ENCODE measurements at places on chromosomes 6 and 20. TPM values are rescaled to one million over a fixed set of nuclear protein-coding genes. Genes with fewer than 3 reads are reported as not detected.

- no peak for DNase-seq
- no peaks in the 10 kb centered on the region for H3K36me3 ChIP-seq
- H3K27me3 ChIP-seq = no peaks in the 10 kb centered on the region
- no peak overlapping the region for H3K4me3 ChIP-seq
Observed at GRCh38 chr6:52790861-52791260, 12.8 kb downstream of the GSTA1 start.

- H3K27me3 ChIP-seq = no peaks in the 10 kb centered on the region
- no peak for DNase-seq
- no peaks in the 10 kb centered on the region for H3K36me3 ChIP-seq
- H3K27ac ChIP-seq = no peak overlapping the region
- H3K4me3 ChIP-seq = no peak overlapping the region
- no peaks in the 10 kb centered on the region for H3K4me1 ChIP-seq
Observed at GRCh38 chr6:21707524-21708319, 114.2 kb downstream of the SOX4 start.

DNA sequence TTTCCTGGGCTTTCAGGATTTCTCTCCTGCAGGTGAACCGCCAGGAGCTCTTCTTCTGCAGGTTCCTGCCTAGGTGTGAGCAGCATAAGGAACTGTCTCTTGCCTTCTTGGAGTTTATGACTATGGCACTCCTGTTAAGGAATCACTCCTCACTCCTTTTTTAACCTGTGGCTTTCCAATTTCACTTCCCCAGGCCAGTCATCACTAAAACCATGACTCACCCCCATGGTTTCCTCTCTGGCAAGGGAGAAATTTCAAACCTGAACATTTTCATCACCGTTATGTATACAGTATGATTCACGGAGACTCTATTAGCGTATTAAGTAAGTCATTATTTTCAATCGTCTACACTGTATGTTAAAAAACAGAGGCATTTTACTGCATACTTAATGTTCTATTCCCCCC is 78.2 kb upstream of the ARID1B start:
- H3K27ac ChIP-seq = no peak overlapping the region
- H3K36me3 ChIP-seq = no peaks in the 10 kb centered on the region
- no peaks in the 10 kb centered on the region for H3K27me3 ChIP-seq
- no peak for DNase-seq
- no peaks in the 10 kb centered on the region for H3K4me1 ChIP-seq

Gene FOXF2
- 136 TPM for total RNA-seq

Gene C6orf163
- 0.99 TPM for total RNA-seq

DNA sequence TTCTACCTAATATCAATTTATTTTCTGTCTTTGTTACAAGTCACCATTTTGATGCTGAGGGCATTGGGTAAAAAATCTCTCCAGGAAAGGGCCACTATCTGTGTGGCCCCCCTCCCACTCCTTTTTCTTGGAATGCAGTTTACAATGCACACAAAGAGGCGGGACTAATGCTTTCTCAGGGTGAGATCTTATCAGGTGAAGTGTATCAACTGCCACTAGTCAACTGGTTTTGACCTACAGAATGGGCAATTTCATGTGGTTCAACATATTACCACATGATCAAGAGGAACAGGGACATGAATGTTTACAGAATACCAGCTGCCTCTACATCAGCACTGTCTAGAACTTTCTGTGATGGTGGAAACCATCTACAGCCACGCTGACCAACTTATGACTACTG is 3.7 kb downstream of the RRBP1 start:
- H3K4me1 ChIP-seq = peaks cover 53% of the 10 kb centered on the region
- no peaks in the 10 kb centered on the region for H3K27me3 ChIP-seq

Gene HLA-DOA
- 3.8 TPM for total RNA-seq

- H3K4me3 ChIP-seq = no peak overlapping the region
- H3K27me3 ChIP-seq = no peaks in the 10 kb centered on the region
- no peak overlapping the region for H3K27ac ChIP-seq
- DNase-seq = peak; percentile 86
Observed at GRCh38 chr6:165718491-165718891, 55.5 kb upstream of the PDE10A start.

DNA sequence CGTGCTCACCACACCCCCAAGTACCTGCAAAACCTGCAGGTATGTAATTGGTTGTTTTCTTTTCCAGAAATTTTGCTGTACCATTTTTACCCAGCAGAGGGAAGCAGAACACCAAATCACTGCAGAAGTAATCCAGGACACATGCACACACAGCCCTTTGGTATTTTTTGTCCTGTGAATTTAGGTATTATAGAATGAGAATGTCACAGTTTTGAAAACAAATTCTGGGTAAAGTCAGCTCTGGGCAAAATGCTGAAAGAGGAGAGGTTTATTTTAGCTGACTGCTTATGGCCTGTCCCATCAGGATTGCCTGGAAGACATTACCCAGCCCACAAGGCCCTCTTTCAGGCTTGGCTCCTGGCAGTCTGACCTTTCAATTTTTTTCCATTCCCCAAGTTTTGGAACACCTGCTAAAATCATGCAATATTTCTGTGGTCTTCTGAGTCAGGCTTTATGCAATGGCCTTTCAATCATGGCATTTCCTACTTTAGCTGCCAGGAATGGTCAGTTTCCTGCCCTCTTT is 3.5 kb upstream of the EFHC1 start:
- no peaks in the 10 kb centered on the region for H3K36me3 ChIP-seq
- H3K27ac ChIP-seq = no peak overlapping the region
- H3K4me3 ChIP-seq = no peak overlapping the region
- no peak for DNase-seq
- peaks cover 28% of the 10 kb centered on the region for H3K4me1 ChIP-seq
- H3K27me3 ChIP-seq = no peaks in the 10 kb centered on the region

Gene CAGE1
- not detected for total RNA-seq

GRCh38 chr20:10565191-10565921 is 108.4 kb downstream of the JAG1 start:
- H3K27ac ChIP-seq = peak overlapping the region; percentile 49
- no peaks in the 10 kb centered on the region for H3K36me3 ChIP-seq
- DNase-seq = no peak
- no peaks in the 10 kb centered on the region for H3K4me1 ChIP-seq
- H3K27me3 ChIP-seq = no peaks in the 10 kb centered on the region

- H3K4me3 ChIP-seq = no peak overlapping the region
- H3K27ac ChIP-seq = no peak overlapping the region
- DNase-seq = no peak
- H3K36me3 ChIP-seq = no peaks in the 10 kb centered on the region
- H3K27me3 ChIP-seq = no peaks in the 10 kb centered on the region
- no peaks in the 10 kb centered on the region for H3K4me1 ChIP-seq
Observed at GRCh38 chr6:142737368-142738034, 207.5 kb downstream of the HIVEP2 start.

- H3K27me3 ChIP-seq = no peaks in the 10 kb centered on the region
- no peak overlapping the region for H3K4me3 ChIP-seq
- H3K36me3 ChIP-seq = no peaks in the 10 kb centered on the region
- H3K27ac ChIP-seq = peak overlapping the region; percentile 85
- H3K4me1 ChIP-seq = peaks cover 17% of the 10 kb centered on the region
Observed at GRCh38 chr20:48339986-48340882, 487.6 kb downstream of the PREX1 start.

All from esophagus muscularis mucosa (tissue), 4 donors.